CD4-positive, alpha-beta T cell treated with Interleukin-15 for 4 hours (primary cell): ENCODE measurements at places on chromosomes 11 and 22.

- no peak for DNase-seq
Measured at GRCh38 chr22:33274214-33275072, 216.3 kb upstream of the SYN3 start.

- DNase-seq = no peak
Measured at GRCh38 chr22:33447733-33448132, 389.6 kb upstream of the SYN3 start.

GRCh38 chr11:119194811-119195440, 9.7 kb downstream of the NHERF4 start:
- DNase-seq = no peak

- DNase-seq = no peak
Measured at GRCh38 chr11:4766420-4767043, 3.2 kb downstream of the OR51F1 start.

- DNase-seq = no peak
Measured at GRCh38 chr22:47333625-47334024, 571.2 kb downstream of the TBC1D22A start.

DNA sequence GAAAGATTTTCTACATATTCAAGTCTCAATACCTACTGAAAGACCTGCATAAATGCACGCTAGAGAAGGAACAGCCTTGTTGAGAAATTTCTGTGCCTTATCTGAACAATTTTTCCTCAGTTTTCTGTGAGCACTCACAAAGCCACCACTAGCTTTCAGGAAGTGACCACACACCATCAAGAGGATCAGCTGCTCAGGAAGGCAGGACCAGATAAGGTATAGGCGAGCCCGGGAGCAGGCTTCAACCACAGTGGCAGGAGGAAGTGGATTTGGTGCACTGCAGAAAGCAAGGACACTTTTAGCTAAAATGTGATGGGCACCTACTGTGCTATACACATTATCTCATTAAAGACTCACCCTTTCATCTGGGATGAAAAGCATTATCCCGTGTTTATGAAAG, 220.8 kb downstream of the RAB38 start:
- no peak for DNase-seq

GRCh38 chr22:50282361-50283155, 12.4 kb upstream of the MAPK11 start:
- no peak for DNase-seq

- no peak for DNase-seq
Measured at GRCh38 chr11:27882066-27882697, 181.9 kb upstream of the BDNF start.

DNA sequence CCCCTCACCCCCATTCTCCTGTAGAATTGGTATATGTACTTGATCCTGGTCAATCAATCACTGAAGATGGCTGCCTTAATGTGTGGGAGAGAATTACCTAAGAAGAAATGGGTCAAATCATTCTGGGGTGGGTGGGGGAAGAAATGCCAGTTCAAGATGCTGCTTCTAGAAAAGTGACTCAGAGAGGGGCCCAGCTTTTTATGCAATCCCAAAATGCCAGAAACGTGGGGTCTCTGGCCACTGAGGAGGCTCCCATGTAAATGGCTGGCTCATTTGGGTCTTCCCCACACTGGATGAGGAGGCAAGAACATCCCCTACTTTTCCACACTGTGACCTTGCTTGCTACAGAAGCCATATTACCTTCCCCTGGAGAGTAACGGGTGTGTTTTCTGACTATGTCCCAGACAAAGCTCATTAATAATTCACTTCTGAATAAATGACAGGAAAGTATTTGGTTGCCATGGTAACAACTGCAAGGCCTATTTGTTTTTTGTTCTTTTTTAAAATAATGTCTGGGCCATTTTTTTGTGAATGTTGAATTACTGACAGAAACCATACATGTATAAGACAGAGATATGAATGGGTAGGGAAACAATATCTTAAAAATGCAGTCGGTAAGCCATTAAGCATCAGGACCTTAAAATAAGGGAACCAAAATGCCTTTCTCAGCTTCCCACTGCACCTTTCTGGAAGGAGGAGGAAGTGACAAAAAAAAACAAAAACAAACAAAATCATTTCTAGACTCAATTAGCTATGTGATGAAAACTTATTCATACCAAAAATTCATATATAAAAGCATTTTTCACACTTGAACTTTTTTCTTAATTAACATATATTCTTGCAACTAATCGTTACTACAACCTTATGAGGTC, 32.0 kb downstream of the SLC1A2 start:
- DNase-seq = peak; percentile 19

GRCh38 chr11:5369789-5370188, 13.8 kb upstream of the OR51M1 start:
- no peak for DNase-seq

DNA sequence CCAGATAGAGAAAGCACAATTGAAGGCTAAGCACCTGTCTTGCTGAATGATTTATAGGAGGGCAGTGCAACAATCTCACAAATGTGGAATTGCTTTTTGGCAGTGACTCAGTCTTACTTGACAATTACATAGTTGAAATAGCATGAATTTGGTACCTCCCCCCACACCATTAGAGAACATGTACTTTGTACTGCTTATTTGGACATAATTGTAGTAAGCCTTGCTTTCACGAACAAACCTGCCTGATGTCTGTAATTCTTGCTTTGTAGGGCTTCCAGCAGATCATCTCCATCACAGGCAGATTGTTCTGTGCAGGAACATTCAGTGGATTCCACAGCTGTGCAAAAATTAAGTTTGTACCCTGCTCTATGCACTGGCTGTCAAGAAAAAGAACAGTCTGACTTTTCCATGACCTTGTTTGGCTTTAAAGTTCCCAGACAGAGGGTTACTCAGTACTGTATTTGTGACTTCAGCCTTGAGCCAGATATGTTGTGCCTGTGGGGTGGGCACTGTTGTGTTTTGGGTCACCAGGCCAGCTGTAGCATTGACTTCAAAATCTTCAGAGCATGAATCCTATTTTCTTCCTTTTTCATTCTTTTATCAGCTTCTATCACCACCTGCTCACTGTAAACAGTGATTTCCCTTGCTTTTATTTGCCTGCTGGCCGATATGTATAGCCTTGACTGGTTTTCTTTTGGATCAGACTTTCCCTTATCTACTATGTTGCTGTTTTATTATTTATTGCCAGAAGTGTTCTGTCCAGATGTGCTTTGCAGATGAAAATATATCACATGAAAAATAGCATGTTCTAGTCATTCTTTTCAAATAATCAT, 941.0 kb upstream of the CHORDC1 start:
- no peak for DNase-seq

DNA sequence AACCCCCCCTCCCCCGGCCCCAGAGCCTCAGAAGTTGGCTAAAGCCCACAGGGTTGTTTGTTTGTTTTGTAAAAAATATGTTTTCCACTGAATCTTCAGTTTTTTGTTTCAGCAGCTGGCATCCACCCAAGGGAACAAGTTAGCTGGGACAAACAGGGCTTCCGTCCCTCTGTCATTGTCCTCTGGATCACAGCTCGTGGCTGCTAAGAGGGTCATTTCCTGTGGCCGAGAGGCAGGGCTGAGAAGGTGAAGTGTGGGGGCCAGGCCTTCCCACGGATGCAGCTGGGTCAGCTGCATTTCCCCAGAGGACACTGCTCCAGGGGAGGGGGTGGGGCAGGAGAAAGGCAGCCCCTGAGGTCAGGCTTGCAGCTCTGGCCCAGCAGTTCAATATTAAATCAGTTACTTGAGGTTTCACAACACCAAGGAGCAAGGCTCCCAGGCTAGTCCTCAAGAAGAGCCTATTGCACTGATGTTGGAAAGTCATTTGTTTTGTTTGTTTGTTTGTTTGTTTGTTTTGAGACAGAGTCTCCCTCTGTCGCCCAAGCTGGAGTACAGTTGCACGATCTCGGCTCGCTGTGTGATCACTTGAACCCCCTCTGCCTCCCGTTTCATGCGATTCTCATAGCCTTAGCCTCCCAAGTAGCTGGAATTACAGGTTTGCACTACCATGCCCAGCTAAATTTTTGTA, 34.4 kb upstream of the SMTN start:
- no peak for DNase-seq

DNA sequence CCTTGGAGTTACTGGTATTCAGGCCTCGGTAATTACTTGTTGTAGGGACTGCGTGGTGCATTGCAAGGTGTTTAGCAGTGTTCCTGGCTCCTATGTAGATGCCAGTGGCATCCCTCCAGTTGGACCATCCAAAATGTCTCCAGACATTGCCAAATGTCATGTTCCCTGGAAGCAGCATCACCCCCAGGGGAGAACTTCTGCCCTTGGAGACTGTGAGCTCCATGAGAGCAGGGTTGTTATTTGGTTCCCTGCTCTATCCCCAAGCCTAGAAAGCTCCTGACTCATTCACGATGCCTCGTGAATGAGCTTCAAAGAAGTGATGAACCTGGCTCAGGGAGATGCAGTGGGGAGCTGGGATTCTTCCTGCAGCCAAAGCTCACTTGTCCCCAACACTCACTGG, 4.8 kb upstream of the CD248 start:
- DNase-seq = no peak
